ENCODE measurements at places on chromosomes 2 and 18.

GRCh38 chr2:47833516-47833968, 50.6 kb downstream of the MSH6 start:
- DNase-seq: no peak

DNA sequence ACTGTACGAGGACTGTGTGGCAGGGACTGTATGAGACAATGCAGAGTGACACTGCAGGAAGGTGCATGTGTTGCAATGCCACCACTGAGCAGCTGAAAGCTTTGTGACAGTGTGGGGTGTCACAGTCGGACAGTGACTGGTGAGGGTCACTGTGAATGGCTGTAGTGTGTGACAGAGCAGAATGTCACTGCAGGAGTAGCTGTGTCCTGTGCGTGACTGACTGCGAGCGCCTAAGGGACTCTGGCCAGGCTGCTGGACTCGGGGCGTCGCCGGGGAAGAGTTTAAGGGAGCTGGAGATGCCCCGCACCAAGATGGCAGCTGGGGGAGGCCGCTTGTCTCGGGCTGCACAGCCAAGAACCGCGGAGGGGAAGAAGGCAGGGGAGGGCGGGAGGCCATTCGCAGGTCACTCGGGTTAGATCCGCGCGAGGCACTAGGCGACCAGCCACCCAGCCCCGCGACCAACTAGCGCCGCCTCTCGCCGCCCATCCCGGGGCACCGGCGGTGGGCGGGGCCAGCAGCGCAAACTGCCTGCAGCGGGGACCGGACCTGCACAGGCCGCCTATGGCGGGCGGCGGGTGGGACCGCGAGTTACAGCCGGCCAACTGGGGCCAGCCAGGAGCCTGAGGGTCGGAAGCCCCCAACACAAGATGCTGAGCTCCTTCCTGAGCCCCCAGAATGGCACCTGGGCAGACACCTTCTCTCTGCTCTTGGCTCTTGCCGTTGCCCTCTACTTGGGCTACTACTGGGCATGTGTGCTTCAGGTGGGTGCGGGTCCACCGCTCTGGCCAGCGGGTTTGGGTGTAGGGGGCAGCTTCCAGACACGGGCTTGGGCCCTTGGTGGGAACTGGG, at the start of gene ABHD1:
TSS of gene ABHD1 (plus strand) at position 514 of the 849 bp plus-strand sequence. CDS start at position 648, 134 bp downstream.
- peak; percentile 38 for DNase-seq

GRCh38 chr18:9927392-9928063, 13.7 kb downstream of the VAPA start:
- DNase-seq: no peak

DNA sequence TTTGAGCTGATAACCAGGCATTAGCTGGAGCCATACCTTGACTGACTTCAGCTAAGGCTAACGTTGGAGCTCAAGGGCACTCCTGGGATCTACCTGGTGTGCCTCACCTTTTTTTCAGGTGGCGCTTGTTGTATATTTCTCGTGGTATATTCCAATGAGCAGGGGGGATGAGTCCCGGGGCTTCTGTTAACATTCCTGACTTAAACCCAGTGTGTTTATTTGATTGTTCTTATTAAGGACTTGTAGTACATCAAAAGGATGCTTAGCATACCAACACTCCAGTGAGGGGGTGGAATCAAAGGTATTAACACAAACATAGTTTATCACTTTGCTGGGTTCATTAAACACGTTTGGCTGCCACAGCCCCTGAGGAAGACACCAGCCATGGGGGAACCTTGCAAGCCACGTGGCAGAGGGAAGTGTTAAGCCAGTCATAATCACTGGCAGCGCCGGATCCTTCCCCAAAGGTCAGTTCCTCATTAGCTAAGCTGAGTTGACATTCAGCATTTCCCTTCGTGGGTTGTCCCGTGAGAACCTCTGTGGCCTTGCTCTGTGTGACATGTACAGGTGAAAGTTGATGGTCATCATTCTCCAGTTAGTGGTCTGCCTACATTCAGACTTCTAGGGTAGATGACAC, 119.5 kb upstream of the MCFD2 start:
- DNase-seq: no peak

DNA sequence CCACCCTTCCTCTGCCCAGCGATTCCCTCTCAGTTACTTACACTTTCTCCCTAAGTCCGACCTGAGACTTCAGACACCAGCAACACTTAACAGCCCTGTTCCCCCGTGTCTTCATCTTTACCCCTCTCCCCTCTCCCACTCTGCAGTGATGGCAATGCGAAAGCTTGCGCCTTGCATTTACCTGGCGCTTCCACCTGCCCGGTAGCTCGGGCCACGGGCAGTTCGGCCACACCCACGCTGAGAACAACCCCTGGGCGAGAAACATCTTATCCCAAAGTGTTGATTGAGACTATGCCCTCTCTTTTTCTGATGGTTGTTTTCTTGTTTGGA, 558 bp downstream of the DNAJC10 start:
- DNase-seq: no peak

- no peak for DNase-seq
These were observed 124.4 kb downstream of the TMEM163 start for GRCh38 chr2:134594399-134594798.

DNA sequence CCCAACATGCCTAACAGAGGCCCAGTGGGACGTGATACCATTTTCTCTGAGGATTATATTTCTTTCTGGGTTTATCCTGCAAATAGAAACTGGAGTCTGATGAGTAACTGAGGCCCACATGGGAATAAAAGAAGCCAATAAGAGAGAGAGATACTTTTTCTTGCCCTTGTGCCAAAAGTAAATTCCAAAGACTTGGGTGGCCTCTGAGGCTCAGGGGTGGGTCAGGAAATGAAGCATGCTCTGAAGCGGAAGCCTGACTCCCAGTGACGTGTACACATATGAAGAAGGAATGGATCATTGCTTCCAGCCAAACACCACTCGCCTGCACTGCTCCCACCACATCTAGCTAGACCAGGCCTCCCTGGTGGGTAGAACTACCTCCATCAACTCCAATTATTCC, 273.6 kb upstream of the NCKAP5 start:
- DNase-seq: peak; percentile 64

DNA sequence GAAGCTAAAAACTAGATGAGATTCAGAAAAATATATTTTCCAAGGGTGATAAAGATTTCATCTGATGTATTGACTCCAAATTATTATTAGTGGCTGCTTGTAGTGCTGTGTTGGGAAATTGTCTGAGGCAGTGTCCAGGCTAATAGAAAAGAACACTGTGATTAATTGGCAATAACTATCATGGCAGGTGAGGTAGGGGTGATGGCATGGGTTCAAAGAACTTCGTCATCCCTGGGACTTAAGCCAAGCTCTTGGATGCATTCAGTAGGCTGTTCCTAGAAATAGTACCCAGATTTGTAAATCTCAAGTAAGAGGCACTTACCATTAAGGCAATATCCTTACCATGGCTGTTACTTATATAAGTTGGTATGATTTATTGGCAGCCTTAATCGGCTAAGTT, 13.2 kb upstream of the RAPGEF4 start:
- DNase-seq: no peak

- no peak for DNase-seq
These were observed 2.8 kb upstream of the KCTD1 start for GRCh38 chr18:26550998-26551694.

GRCh38 chr18:9756933-9757470, 48.9 kb downstream of the RAB31 start:
- no peak for DNase-seq

- no peak for DNase-seq
These were observed 124.3 kb upstream of the CYP26B1 start for GRCh38 chr2:72271766-72272641.

DNA sequence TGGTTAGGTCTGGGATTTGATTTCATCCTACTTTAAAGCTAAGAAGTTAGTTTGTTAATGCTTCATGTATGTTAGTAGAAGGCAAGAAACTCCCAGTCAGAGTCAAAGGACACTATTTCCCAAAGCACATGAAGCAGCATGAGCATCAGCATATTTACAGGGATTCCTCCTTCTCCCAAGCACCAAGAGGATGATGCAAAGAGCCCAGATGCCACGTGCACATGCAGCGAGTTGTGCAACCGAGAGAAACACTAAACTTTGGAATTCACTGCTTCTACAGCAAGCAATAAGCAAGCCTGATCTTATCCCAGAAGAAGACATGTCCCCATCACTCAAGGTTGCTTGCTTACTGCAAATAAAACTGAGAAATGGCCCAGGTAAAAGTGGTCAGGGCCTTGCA, 32.5 kb downstream of the CPO start:
- no peak for DNase-seq

- DNase-seq: no peak
These were observed 507.1 kb downstream of the TMEM182 start for GRCh38 chr2:103268841-103269498.

DNA sequence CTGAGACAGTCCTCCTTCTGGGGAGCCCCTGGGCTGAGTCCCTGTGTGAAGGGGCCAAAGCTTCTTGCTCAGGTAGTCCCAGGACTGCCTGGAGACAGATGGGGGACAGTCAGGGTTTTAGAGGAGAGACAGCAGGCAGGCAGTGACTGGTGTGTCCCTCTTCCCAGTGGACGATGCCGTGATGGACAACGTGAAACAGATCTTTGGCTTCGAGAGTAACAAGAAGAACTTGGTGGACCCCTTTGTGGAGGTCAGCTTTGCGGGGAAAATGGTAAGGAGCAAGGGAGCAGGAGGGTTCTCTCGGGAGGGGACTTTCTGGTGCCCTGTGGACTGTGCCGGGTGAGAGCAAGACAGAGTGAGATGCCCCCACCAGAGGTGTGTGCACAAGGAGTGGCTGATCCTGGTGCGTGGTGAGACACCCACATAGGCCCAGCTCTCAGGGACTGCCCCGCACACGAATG, 74.8 kb downstream of the DYSF start:
- no peak for DNase-seq

GRCh38 chr2:152510621-152511020, 175.6 kb downstream of the FMNL2 start:
- DNase-seq: no peak

DNA sequence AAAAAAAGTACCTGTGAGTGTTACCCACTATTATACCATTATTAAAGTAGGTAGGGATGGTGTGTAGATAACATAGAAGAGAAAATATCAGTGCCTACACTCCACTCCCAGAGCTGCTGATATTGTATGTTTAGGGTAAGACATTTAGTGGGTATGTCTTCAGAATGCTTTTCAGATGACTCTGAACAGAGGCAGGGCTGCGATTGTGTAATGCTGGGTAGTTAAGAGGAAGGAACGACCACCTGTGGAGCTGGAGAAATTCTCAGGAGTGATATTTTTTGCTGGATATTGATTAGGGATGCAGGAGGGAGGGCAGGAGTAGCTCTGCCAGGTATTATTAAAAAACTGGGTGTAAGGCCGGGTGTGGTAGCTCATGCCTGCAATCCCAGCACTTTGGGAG, 2.8 kb downstream of the CNOT11 start:
- no peak for DNase-seq

DNA sequence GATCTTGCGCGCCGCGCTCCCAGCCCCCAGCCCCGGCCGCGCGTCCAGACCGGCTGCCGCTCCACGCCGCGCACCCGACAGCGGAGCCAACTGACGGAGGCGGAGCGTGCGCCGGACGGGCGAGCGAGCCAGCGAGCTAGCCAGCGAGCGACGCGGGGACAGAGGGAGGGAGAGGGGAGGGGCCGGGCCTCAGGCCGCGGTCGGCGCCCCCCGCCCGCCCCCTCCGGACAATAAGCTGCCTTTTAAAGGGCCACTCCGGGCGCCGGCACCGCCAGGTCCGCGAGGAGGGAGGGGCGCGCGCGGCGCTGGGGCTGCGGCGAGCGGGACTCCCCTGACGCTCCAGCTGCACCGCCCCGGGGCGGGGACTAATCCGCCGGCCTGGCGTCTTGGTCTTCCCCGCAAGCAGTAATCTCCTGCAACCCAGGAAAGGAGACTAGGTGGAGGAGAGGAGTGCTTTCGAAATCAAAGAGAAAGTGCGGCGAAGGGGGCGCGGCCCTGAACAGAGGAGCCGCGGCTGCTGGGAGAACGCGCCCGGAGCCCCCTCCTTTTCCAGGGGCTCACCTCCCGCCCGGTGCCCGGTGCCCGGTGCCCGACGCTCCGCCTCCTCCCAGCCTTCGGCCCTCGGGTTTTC, at the start of gene BIN1:
TSS of gene BIN1 (minus strand) at position 164 of the 631 bp plus-strand sequence. CDS start 211 bp downstream, outside the sequence.
- peak; percentile 95 for DNase-seq

DNA sequence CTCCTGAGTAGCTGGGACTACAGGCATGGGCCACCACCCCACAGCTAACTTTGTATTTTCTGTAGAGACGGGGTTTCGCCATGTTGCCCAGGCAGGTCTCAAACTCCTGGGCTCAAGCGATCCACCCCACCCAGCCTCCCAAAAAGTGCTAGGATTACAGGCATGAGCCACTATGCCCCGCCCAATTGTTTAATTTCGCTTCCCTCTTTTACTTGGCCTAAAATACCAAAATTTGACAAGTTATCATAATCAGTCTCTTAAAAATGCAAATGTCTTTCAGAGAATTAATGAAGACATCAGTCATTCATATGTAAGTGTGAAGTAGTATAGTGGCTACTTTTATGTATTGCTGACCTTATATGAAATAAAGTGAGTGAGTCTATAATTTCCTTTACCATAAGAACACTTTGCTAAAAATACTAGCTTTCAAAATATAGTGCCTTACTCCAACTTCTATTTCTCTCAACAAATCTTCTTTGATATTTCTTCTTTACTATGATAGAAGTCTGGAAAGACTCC, 9.8 kb downstream of the FBXO11 start:
- DNase-seq: no peak
